Right renal pelvis (tissue), 4 donors: ENCODE measurements at places on chromosomes 3 and 15. TPM values are rescaled to one million over a fixed set of nuclear protein-coding genes. Genes with fewer than 3 reads are reported as not detected.

Gene CSPG5
- polyA plus RNA-seq = 0.76 TPM

DNA sequence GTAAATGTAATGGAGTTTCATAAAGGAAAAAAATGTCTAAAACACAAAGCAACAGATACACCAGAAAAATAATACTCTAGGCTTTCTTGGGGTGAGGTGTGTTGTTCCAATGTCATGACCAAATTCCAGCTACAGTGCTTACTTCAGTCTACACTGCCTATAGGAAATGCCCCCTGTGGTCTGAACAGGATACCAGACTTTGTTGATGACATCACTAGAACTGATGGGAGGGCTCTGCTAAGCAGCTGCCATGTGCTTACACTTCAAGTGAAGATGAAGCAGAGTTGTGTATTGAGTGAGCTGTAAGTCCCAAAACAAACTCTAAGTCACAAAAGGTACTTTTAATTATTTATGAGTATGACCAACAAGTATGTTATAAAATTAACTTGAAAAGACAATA lies 456.1 kb upstream of the IL12A start:
- no peak for DNase-seq

DNA sequence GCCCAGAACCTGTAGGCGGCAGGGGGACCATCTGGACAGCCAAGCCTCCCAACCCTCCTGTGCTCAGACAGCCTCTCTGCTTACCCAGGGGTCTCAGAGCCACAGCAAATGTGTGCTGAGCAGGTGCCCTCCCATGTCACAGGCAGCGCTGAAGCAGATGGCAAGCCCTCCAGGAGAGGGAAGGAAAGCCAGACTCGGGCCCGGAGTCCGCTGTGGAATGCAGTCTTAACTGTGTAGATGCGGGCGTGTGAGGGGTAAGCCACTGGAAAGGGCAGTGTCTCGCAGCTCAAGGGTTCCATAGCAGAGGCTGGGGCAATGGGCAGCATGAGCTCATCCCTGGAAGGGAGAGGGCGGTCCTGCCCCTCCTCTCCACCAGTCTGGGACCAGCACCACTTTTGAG lies 45.6 kb downstream of the UMPS start:
- DNase-seq = no peak

DNA sequence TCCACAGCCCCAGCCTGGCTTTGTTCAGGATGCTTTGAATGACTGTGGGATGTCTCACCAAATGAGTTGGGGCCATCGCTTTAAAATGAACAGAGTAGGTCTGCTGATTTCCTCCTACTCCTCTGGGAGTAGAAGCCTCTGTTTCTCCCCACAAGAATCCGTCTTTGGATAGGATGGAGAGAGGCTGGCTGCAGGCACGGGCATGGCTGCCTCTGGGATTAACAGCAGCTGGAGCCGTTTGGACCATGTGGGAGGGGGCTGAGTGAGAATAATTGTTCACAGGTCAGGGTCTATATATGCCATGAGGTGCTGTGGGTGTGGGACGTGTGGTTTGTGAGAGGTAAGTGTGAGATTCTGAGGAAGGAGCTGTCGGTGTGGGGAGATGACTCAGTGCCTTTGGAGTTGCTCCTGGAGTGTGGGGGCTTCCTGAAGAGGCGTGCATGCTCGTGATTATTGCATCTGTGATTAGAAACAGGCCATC lies 48.0 kb upstream of the APEH start:
- no peak for DNase-seq

DNA sequence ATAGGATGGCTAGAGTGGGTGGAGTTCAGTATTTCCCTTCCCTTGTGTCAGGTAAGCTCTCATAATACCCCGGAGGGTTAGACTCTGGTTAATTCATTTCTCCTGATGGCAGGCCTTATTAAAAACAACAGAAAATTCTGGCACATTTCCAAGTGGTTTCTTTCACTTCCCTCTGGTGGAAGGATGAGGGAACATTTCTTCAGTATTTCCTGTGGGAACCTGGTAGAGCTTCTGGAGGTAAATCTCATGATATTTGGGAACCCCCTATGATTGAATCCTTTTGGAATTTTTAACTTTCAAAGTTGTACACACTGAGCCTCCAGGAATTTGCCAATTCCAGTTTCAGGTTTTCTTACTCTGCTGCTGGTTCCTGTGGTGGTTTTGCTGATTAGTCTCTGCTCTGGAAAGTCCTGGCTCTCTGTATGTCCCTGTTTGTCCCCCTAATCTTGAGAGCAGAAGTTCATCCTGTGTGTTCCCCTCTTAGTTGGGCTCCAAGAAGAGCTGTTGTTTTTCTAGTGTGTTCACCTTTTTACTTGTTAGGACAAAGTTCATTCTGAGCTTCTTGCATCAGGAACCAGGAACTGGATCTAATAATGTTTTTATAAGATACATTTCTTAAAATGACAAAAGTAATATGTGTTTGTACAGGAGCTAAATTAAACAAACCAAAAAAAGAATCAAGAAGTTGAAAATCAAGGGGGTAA lies 12.1 kb downstream of the CHRNA7 start:
- DNase-seq = no peak
